ENCODE measurements at places on chromosomes 2 and 18. TPM values are rescaled to one million over a fixed set of nuclear protein-coding genes. Genes with fewer than 3 reads are reported as not detected.

ZSWIM2 gene
- total RNA-seq = not detected

MC2R gene
- not detected for total RNA-seq

ALK gene
- total RNA-seq = not detected

FOXI3 gene
- total RNA-seq = not detected

DYNAP gene
- not detected for total RNA-seq

EHD3 gene
- 200 TPM for total RNA-seq

THAP4 gene
- 107 TPM for total RNA-seq

MZT2A gene
- 119 TPM for total RNA-seq

ALLC gene
- not detected for total RNA-seq

TIMM21 gene
- total RNA-seq = 59.3 TPM

RETREG2 gene
- 93.8 TPM for total RNA-seq

AQP12A gene
- total RNA-seq = not detected

AMMECR1L gene
- 6.4 TPM for total RNA-seq

Measured in Karpas-422 (cell line).